ENCODE measurements at places on chromosomes 2 and 18. TPM values are rescaled to one million over a fixed set of nuclear protein-coding genes. Genes with fewer than 3 reads are reported as not detected.

Gene VWA3B
- total RNA-seq: not detected

Gene DAW1
- not detected for total RNA-seq

GRCh38 chr2:109373791-109374547 lies 239.8 kb downstream of the SEPTIN10 start:
- DNase-seq: no peak

Gene TYMS
- 27.4 TPM for total RNA-seq

- DNase-seq: no peak
Measured at GRCh38 chr2:51003345-51004192, 28.4 kb downstream of the NRXN1 start.

DNA sequence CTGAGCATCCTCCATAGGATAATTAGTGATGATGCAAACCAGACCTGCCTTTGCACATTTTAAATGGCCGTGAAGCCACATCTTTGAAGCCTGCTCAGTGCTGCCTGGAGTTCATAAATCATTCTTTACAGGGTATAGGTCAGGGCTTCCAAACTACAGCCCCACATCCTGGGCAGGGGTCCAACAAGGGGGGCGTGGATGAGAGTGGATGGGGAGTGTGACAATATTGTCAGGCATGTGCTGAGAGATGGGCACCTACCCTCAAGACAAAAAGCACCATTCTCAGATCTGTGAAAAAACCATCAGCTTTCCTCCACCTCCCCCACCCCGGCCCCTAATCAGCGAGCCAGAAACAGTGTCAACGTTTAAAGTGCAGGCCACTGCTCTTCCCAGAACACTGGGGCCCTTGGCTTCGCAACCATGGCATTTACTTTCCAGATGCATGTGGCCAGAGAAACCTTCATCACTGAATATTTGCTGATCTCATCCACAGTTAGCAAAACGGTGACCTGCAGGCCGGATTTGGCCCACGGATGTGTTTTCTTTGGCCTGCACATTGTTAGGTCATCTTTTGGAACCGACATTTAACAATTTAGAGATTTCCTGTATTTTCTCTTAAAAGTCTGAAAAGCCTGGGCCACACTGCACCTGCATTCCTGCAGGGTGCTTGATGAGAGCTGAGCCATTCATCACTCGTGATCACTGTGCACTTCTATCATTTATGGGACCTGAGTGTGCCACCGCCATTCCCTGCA lies 130.7 kb downstream of the ANKRD44 start:
- DNase-seq: no peak

GRCh38 chr2:1602278-1603010 lies 141.9 kb downstream of the PXDN start:
- no peak for DNase-seq

GRCh38 chr2:218582076-218582475 lies 13.4 kb downstream of the CNOT9 start:
- no peak for DNase-seq

Gene IL18R1
- 0.37 TPM for total RNA-seq

DNA sequence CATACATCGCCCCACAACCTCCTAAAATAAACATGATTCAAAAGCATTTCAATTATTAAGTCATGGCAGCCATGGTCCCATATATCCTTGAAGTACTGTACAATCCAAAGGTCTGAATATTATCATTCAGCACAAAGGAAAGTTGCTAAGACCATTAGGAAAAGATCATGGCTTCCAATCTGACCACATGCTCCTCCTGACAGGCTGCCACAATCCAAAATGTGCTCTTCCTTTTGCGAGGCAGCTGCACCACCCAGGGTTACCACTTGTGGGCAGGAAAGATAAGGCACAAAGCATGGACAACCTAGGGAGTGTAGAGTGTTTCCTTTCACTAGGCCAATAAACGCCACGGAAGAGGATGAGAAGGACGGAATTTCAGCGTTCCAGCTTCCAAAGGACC lies 5.4 kb downstream of the BOLA3 start:
- DNase-seq: peak; percentile 86

GRCh38 chr18:74083557-74083952 lies 64.1 kb downstream of the FBXO15 start:
- no peak for DNase-seq

GRCh38 chr18:5158172-5158571 lies 38.9 kb downstream of the AKAIN1 start:
- DNase-seq: no peak

Gene CGREF1
- 20.4 TPM for total RNA-seq

DNA sequence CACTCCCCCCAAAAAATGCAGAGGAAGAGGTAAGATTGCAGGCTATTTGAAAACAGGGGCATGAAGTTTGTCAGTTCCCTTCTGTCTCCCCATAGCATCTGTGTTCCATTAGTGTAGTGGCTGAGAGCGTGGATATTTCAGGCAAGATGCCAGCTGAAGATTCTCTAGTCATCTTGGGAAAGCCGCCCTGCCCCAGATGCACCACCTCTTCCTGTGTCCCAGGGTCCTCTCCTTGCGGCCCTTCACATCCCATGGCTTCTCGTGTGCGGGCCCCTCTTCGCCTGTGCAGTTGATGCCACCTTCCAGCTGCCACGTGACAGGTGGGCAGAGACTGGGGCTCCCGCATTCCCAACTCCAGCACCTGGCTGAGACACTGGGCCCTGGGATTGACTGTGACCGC lies 16.1 kb downstream of the TMEM127 start:
- DNase-seq: no peak

Gene DLGAP1
- 27.5 TPM for total RNA-seq

- peak; percentile 49 for DNase-seq
Measured at GRCh38 chr2:239934571-239935171, 90.5 kb downstream of the NDUFA10 start.

Gene FEV
- total RNA-seq: not detected

GRCh38 chr2:45043174-45043573 lies 33.9 kb upstream of the SIX2 start:
- no peak for DNase-seq

DNA sequence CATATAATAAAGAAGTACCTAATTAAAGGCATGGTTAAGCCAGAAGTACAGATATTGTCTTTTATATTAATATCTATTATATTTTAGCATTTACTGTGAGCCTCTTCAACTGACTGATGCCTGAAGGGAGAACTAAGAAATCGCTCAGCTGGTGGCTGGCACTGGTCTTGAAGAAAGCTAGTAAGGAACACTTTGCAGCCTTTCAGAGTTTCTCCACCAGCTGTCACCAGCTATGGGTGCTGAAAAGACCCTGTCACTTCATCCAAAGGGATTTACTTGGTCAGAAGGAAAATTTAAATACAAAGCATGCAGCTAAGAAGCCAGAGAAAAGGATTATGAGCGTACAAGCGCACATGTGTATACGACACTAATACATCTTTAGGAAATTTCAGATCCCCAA lies 525.9 kb downstream of the TMEM182 start:
- no peak for DNase-seq

DNA sequence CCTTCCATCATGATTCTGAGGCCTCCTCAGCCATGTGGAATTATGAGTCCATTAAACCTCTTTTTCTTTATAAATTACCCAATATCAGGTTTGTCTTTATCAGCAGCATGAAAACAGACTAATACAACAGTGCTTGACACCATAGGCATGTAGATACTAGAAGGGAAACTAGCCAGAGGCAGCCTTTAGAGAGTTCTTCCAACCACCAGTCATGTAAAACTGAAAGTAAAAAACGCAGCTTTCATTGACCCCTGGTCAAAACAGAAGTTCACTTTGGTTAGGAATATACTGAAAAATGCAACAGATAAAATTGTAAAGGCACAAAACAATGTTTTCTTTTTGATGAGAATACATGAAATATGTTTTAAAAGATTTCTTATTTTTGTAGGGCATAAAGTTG lies 122.8 kb upstream of the L3MBTL4 start:
- DNase-seq: no peak

GRCh38 chr2:120398996-120399888 lies 53.3 kb downstream of the INHBB start:
- no peak for DNase-seq

DNA sequence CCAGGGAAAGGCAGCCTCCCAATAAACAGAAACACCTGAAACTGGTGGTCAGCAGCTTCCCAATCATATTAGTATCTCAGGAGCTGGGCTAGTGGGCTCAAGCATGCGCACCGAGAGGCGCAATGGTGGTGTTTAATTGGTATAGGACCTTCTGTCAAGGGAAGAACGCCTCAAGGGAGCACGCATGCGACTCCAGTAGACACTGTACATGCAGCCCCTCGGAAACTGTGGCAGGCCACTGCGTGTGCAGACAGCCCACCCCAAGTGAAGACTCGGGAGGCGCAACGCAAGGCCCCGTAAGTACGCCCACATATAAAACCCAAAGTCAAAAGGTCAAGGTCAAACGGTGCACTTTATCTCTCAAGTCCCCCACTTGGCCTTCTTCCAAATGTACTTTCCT lies 1405.8 kb downstream of the DPP10 start:
- no peak for DNase-seq

DNA sequence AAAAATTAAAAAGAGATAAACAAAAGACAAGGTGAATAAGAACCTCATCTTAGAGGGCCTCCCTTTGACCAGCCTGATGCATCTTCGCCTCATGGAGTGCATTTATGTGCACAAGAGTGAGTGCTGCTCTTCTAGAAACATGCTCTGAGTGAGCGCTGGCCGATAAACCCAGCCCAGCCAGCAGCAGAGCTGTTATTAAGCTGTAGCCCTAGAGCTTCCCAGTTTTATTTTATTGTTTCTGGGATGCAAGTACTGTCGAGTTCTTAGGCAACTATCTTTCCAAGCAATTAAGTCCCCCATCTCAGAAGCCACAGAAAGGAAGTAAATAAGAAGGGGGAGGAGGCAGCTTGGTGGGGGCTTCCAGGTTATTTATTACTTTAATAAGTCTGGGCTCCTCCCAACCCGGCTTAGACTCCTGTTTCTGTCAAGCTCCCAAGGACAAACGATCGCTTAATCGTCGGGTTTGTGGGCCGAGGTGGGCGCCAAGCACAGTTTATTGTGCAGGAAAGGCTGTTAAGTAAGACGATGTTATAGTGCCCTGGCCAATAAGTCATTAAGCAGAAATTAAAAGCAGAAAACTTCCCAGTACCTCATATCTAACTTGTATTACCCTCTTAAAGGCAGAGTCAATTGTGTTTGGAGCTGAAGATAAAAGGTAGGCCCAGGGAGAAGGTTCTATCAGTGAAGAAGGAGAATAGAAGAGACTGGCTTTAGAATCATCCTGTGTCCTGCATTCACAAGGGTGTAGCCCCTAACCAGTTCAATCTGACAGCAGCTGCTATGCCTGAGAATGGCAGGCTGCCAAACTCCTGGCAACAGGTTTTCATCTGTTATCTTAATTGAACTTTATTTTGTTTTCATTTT lies 176.3 kb downstream of the PIK3C3 start:
- DNase-seq: no peak

DNA sequence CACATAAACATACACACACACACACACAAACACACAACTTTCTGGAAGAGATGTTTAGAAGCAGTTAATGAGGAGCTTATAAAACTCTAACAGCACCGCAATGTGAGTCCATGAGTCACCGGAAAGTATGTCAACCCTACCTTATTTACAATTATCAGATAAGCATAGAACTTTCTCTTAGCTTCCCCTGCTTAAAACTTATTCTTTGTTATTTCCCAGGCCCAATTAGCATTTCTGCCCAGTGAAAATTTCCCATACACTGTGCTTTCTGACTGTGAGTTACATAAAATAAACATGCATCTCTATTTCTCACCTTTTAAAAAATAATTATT lies 737.6 kb downstream of the LRP1B start:
- DNase-seq: no peak

DNA sequence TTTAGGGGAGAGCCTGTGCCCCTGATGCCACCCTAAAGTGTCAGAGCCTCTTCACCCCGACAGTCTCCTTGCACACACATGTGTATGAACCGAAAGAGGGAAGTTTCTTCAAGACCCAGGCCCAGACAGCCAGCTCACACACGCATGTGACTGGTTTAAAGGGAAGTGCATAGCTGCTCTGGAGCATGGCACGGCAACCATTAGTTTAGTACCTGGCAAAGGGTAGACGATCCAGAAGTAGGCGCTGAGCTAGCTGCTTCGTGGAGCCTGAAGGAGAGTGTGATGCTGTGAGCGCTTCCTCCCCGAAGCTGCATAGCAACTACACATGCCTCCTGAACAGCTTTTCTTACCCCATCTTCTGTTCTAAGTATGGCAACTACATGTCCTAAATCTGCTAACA lies 91.7 kb downstream of the ZCCHC2 start:
- DNase-seq: no peak

Gene TBC1D8
- 16.9 TPM for total RNA-seq

Gene RASGRP3
- total RNA-seq: 25.8 TPM

DNA sequence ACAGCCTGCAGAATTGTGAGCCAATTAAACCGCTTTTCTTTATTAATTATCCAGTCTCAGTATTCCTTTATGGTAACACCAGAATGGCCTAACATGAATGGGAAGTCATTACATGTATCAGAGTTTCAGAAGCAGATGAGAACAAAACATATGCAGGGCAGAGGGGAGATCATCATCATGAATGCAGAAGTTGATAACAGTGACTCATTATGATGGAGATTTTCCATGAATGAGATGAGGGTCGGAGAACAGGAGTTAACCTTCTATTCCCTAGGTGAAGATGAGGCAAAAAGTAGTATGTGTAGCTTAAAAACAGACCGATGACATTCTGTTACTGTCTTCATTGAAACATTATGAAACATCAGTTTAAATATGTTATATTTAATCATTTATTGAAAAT lies 59.5 kb upstream of the PPM1B start:
- DNase-seq: no peak

- DNase-seq: no peak
Measured at GRCh38 chr2:134452042-134452733, 198.3 kb downstream of the MGAT5 start.

DNA sequence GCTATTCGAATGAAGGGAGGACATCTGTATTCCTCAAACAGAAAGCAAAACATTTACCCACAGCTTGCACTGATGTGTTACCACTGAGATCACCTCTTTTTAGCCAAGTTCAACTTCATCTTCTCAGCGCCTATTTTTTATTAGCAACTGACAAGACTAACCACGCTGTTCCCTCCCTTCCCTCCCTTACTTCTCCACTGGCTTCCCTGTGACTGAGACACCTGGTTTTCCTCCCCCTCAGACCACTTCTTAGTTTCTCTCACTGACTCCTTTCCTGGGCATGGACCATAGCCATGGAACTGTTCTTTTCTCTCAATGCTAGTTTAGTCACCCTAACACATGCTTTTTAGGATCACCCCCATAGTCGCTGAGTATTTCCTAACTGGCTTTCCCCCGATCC lies 3.3 kb downstream of the L3MBTL4 start:
- DNase-seq: no peak

DNA sequence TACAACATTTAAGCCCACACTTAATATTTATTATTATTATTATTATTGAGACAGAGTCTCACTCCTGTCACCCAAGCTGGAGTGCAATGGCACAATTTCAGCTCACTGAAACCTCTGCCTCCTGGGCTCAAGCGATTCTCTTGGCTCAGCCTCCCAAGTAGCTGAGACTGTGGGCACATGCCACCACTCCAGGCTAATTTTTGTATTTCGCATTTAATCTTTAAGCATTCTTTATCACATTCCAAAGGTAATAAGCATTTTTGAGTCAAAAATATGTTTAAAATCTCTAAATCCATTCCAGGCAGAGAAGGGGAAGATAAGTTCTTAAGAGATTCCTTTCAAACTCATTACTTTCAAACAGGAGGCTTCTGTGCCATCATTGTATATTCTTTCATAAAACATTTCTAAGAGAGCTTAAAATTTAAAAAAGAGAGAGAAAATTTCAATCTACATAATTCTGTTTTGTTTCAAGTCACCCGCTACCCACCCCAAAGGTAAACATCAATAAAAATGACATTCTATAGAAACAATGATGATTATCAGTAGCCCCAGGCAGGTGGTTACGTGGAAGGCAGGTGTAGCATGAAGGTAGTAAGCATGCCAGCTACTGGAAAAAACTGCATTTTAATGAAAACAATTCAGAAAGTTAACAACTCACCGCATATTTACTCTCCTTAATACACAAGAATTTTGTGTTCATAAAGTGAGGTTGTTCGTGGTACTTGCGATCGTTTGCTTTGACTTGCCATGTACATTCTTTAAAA lies 84.4 kb upstream of the NARS1 start:
- DNase-seq: no peak
